HT-29 (cell line): ENCODE measurements at places on chromosomes 16 and 17. TPM values are rescaled to one million over a fixed set of nuclear protein-coding genes. Genes with fewer than 3 reads are reported as not detected.

The CLEC18C gene
- total RNA-seq: 0.33 and 0.76 TPM in 2 replicates

The MED9 gene
- total RNA-seq: 8.9 and 10.5 TPM in 2 replicates

The TGFB1I1 gene
- 0.43 and 1.1 TPM in 2 replicates for total RNA-seq

The NPW gene
- 0.91 and 2.7 TPM in 2 replicates for total RNA-seq

The KRTAP1-1 gene
- 0.42 and 0.64 TPM in 2 replicates for total RNA-seq

The TBC1D3H gene
- total RNA-seq: not detected in 2 replicates

- DNase-seq: no peak
Observed at GRCh38 chr16:70160821-70161220, 12.8 kb upstream of the CLEC18C start.

DNA sequence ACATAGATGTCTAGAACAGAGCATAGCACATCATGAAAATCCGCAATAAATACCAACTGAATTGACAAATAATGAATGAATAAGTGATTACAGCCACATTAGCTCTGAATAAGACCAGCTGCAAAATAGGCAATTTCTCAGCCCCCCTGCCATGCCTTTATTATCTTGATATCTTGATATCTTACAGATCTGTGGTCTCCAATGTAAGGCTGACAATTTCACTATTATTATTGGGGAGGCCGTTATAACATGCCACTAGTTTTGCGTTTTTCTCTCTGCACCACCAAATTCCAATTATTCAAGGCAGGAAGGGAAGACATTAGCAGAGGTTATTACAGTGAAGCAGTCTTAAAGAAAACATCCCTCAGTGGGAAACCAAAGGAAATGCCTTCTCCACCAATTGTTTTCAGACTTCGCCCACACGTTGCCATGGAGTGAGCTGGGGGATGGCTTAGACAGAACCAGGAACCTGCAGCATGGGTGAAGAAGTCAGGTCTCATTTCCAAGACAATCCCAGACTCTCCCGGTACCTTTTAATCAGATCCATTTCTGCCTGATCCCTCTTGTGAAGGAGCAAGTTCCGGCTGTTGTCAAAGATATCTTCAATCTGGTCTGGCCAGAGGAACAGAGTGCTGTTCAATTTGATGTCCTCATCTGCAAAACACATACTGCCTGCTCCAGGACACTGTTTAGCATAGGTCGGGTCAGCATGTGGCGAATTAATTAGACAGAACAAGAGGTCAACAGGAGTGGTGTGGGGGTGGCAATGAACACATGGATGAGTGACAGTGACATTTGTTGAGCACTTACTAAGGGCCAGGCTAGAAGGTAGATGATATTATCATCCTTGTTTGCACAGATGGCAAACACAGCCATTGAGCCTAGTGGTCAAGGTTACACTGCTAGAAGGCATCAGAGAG is 46.4 kb downstream of the DNAH3 start:
- no peak for DNase-seq

- no peak for DNase-seq
Observed at GRCh38 chr17:37123386-37123785, 174.6 kb downstream of the AATF start.

DNA sequence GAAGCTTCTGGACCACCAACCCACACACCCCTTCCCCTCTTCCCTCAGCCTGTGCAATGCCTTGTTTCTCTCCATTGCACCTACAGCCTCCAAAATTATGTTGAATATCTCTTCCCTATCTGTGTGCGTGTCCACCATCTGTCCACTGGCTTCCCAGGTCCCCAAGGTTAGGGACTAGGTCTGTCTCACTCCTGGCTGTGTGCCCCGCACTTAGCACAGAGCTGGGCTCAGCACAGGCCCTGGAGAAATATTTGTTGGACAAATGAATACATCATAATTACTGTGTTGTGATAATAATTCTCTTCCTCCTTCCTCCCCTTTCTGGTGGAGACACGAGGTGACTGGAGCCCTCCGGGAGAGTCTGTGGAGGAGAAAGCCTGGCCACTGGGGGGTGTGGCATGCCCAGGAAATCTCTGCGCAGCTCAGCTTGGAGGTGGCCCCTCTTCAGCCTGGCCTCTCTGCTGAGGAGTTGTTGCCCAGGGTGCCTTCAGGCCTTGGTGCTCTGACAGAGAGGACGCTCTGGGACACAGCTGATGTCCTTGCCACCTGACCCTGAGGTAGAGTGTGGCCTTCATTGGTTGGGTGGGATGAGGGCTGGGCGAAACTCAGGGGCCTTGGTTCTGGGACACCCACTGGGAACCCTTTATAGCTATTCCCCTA is 3.3 kb upstream of the BRD7 start:
- no peak for DNase-seq

DNA sequence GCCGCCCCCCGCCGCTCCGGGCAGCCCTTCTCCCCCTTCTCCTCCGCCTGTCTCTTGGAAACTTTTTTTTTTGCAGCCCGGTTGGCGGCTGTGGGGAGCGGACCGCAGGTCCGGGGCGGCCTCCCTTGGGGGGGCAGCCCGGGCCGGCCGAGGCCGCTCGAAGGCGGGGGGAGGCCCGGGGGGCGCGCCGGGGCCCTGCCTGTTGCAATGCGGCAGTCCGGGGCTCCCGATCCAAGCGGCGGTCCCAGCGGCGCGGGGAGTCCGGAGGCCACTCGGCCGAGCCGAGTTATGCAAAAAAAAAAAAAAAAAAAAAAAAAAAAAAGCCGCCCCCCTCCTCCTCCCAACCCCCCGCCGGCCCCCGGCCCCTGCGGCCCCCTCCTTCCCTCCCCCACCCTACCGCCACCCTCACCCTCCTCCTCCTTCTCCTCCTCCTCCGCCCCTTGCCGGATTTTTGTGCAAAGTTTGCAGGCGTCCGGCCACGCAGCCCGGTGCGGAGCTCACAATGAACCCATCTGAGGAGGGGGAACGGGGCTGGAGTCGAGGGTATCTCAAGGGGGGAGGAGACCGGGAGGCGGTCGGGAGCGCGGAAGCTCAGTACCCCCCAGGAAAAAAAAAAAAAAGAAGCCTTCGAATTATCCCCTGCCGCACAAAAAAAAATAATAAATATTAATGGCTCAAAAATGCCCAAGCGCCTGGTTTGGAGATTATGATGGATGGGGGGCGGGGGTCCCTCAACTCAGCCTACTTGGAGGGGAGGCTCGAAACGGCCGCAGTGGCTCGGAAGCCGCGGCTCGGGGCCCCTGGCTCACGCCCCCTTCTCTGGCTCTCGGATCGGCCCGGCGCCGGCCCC is at the start of gene ZNF423:
TSS of gene ZNF423 (minus strand) at position 291 of the 850 bp plus-strand sequence. CDS start 338 bp downstream, outside the sequence.
- DNase-seq: no peak

- DNase-seq: no peak
Observed at GRCh38 chr17:15261258-15261801, 3.8 kb downstream of the PMP22 start.

DNA sequence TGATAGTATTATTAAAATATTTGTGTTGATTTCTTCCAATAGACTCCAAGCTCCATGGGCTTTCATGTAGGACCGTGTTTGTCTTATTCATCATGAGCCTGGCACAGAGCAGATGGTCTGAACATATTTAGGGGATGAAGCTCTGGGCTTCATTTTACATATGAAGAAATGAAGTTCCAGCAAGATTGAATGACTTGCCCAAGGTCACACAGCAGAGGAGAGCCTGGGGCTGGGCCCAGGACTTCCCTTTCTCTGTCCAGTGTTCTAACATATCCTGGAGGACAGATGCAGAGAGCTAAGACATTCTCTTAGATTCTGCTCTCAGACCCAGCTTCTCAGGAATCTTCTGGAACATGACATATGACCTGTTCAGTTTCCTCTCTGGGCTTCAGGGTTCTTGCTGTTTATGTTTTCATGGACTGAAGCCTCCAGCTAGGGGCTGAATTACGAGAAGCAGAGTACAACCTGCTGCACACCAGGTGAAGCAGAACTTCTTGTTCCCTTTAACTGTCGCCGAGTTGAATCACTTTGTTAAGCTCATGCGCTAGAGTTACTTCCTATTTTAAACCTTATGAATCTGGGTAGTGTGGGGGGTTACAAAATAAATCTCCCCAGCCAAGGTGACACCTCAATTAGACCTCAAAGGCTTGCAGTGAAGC is 53.6 kb downstream of the GPRC5B start:
- no peak for DNase-seq

DNA sequence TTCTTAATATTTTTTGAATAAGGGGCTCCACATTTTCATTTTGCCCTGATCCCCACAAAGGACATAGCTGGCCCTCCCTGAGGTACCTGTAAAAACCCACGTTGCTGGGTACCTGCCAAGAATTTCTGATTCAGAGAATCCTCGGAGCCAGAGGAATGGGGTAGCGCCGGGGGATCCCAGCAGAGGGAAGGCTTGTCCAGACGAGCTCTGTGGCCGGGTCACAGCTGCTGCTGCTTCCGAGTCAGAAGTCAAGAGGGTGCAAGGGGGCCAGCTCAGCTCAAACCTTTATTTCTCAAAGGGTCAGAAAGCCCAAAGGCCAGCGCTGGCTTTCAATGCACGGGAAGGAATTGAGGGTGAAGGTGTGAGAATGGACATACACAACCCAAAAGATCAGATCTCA is 68.9 kb upstream of the SDK2 start:
- DNase-seq: no peak

- DNase-seq: no peak
Observed at GRCh38 chr16:31260136-31260931, 559 bp downstream of the ITGAM start.

GRCh38 chr16:15708096-15708495 is 58.1 kb downstream of the NDE1 start:
- DNase-seq: no peak

- DNase-seq: no peak
Observed at GRCh38 chr17:65020284-65020683, 36.3 kb downstream of the GNA13 start.

DNA sequence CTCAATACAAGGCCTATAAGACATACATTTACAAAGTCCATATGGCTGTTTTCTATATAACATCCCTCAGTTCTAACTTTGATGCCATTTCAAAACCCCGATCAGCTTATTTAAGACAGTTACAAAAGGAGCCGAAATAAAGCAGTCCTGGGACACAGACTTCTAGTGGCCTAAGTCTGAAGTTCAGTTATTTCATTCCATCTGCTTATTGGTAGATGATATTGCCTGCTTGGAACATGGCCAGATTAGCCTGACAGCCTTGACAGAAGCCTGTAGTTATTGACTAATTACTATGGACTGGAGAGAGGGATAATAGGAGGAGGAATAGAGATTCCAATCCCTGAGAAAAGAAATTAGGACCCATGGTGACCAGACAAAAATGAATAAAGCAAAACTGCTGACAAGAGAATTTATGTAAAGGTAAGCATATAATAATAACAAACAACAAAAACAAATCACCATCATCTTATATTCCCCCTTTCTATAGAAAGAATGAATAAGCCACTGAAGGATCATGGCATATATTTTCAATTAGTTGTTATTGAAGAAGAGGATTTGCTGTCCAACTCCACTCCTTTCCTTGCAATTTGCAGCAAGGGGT is 206.3 kb upstream of the TOM1L1 start:
- DNase-seq: no peak

DNA sequence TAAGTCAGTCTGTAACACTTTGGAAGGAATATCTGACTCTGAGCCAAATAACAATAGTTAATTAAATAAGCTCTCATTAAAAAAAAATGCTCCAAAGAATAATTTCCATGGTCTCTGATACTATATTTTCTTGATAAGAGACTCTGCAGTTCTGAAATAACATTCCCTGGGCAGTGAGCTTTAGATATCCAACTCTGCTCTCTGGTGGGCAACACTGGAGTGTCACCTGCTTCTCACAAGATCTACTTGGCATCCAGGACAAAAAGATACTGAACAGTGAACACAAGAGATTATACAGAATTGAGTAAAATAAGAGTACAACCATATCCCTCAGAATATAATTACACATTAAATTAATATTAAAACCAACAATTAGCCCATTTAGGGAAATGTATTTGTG is 13.7 kb downstream of the BLMH start:
- peak; percentile 50 for DNase-seq

DNA sequence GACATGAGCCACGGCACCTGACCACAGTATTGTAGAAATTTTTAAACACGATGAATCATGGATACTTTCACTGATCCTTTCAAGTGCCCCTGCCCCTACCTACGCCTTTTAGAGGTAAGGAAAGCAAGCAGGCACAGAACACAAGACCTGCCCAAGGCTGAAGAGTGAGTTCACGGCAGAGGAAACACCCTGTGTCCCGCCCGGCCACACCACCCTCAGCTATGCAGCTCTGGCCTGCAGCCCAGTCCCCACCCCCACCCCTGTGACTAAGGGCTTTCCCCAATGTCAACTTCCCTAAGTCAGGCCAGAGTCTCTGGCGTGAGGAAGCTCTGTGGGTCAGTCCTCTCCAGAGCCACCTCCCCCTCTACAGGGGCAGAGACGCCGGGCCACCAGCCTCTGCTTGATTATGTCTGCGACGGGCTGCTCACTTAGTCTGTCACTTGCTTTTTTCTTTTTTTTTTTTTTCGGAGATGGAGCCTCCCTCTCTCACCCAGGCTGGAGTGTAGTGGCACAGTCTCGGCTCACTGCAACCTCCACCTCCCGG is 8.4 kb downstream of the SLC16A5 start:
- peak; percentile 98 for DNase-seq

DNA sequence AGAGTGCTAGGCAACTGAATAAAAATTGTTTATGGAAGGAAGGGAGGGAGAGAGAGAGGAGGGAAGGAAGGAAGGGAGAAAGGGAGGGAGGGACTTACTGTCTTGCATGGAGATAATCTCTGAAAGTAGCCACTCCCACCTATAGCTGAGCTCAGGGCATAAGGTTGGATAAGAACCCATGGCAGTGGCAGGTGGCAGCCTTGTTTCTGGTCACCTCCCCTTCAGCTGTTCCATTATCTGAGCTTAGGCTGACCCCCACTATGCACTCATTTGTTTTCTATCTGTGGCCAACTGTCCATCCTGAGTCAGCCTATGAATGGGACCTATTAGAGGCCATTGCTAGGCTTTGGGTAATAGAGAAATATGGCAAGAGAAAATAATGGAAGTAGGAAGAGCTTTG is 25.3 kb upstream of the MTMR4 start:
- no peak for DNase-seq

- DNase-seq: no peak
Observed at GRCh38 chr17:46020023-46020761, 21.1 kb downstream of the STH start.

DNA sequence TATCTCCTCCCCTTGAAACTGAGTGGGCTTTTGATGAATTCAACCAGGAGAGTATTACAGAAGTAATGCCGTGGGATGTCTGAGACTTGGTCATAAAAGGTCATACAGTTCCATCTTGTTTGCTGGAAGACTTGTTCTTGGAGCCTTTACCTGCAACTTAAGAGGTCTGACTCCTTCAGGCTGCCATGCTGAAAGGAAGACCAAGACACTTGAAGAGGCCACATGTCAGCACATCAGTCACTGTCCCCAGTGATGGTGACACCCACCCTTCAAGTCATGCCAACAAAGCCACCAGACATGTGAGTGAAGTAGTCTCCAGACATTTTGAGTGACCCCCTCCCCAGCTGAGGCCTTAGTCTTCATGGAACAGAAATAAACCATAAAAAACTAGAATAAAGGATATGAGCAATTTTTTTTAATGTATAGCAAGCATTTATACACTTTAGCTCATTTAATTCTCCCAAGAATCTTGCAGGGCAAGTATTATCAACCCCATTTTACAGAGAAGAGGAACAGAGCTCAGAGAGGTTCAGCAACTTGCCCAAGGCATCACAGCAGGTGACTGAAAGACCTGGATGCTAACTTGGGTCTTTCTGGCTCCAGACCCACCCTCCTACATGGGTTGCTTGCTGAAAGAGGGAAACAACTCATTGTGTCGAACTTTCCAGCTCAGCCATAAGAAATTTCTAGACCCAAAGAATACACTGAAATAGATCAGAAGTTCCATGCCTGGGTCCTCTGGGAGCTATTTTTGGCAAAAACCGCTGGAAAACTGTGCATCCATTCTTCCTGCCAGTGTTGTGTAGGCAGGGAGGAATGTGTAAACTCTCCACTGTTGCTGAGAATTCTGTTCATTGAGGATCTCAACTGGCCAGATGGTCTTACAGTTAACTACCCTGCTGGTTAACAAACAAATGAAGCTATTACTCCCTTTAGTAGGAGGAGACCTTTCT is 38.1 kb downstream of the SOCS1 start:
- no peak for DNase-seq
